ENCODE measurements at places on chromosomes 12 and 14. TPM values are rescaled to one million over a fixed set of nuclear protein-coding genes. Genes with fewer than 3 reads are reported as not detected.

Gene SMCO2
- not detected for total RNA-seq

Gene PGF
- 6.1 TPM for total RNA-seq

Gene ASPG
- total RNA-seq, result not detected

Gene RHOJ
- total RNA-seq, result 0.23 TPM

Gene TAS2R20
- 0.58 TPM for total RNA-seq

Gene ARHGDIB
- 23.9 TPM for total RNA-seq

Gene KSR2
- 0.29 TPM for total RNA-seq

Gene FSCB
- total RNA-seq, result not detected

Gene CALCOCO1
- 16.8 TPM for total RNA-seq

Gene ADSS1
- total RNA-seq, result 2.3 TPM

Gene BBOF1
- 3.8 TPM for total RNA-seq

Gene ESR2
- total RNA-seq, result 0.06 TPM

Gene INHBC
- not detected for total RNA-seq

Gene STXBP6
- 0.63 TPM for total RNA-seq

Gene SLC2A14
- total RNA-seq, result not detected

Gene FLVCR2
- 0.75 TPM for total RNA-seq

Gene ENDOU
- total RNA-seq, result not detected

Gene MRPS35
- 64.8 TPM for total RNA-seq
